Choroid plexus epithelial cell (primary cell): ENCODE measurements at places on chromosomes 2 and 18.

DNA sequence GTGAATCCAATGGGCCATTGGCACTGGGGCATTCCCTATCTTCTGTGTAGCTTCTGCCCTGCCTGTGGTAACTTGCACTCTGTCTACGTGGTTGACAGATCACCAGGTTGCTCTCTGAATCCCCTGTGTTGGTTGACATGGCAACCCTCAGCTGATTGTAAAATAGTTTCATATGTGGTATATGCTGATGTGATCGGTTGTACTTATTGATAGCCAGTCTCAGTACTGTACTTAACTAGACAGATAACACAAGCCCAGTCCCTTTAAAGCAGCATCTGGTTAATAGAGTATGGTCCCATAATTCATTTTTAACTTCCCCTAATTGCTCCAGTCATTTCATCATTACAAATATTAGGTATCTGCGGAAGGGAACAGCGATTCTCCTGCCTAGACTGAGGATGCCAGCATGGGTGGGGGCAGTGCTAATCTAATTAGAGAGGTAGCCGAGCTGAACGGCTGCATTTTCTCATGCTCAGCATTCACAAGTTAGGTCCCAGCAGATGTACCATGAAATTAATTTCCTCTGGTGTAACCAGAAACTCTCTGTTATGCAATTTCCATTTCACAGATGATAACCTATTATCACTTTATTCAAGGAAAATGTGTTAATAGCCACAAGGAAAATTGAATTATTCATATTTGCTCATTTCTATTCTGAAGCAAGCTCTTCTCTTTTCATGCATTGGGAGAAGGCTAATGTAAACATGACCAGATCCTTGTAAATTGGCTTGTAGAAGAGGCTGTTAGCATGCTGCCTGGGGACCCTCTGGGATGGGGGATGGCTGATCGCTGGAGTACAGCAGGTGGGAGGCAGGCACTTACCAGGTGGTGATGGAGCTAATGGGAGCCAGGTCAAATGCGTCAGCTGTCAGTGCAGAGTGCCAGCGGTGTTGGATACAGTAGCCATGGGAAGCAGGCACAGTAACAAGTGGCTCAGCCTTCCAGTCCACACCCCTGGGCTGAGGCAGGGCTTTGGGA lies 608.3 kb downstream of the GALR1 start:
- DNase-seq, result no peak

DNA sequence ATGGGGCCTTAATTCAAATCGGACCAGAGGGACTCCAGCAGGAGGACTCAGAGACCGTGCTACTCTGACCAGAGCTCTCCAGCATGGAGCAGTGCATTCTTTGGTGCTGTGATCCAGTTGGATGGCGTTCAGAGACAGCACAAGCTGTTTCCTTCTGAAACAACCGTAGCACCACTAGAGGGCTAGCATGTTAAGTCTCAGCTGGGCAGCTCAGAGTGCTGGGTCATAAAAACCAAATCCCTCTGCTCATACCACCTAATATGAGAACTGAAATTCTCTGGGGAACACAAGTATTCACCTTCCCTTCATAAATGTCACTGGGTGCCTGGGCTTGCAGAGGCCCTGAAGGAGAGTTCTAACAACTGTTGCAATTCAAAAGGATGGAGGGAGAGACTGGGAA lies 97.7 kb upstream of the TFCP2L1 start:
- DNase-seq, result peak; percentile 46

GRCh38 chr18:59101830-59102414 lies 37.8 kb upstream of the SEC11C start:
- DNase-seq, result no peak

GRCh38 chr2:54638774-54639187 lies 84.7 kb upstream of the EML6 start:
- DNase-seq, result no peak

DNA sequence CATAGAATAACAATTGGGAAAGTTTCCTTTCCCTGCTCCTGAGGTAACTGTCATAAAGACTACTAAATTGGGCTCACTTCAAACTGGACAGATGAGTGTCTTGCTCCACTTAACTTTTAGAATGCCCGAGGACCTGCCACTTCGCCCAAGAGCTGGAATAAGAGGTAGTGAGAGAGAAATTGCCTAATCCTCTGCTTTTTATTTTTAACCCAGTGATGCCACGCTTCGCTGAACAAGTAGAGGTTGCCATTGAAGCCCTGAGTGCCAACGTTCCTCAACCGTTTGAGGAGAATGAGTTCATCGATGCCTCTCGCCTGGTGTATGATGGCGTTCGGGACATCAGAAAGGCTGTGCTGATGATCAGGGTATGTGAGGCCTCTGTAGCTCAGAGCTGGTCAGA lies 269.4 kb upstream of the LRRTM1 start:
- DNase-seq, result no peak

- no peak for DNase-seq
Measured at GRCh38 chr2:201769666-201770373, 10.9 kb downstream of the ALS2 start.

DNA sequence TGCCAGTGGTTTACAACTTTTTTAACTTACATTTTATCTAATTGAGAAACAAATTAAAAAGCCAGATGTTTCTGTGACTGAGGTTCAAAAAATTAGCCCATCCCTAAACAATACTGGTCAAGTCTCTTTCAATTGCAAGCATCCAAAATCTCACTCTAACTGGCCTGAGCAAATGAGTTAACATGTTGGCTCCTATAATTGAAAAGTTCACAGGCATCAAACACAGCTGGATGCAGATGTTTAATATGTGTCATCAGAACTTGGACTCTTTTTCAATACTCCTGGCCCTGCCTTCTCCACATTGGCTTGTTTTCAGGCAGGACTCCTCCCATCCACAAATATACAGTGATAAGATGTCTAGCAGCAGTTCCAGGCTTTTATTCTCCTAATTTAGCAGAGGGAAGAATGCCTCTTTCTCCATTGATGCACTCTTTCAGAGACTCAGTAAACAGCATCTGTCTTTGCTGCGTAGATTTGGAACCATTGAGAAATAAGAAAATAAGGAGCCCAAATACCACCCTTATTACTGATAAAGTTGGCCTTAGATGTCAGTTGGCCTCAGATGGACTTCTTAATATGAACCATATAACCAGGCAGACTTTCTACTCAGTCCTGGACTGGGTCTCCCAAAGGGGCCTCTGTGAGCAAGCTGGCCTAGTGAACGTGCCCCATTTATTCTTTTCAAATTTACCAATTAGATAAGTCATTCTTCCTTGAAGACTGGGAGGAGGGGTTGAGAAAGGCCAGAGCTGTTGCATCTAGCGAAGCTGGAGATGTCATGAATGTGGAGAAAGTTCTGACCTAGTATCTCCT lies 30.4 kb upstream of the FN1 start:
- peak; percentile 61 for DNase-seq

DNA sequence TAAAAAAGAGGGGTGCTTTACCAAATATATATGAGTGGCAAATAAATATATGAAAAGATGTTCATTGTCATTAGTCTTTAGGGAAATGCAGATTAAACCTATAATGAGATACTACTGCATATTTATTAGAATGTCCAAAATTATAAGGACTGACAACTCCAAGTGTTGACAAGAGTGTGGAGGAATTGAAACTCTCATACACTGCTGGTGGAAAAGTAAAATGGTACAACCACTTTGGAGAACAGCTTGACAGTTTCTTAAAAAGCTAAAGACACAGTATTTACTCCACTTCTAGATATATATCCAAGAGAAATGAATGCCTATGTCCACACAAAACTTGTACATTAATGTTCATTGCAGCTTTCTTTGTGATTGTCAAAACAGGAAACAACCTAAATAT lies 50.4 kb downstream of the PLEK start:
- no peak for DNase-seq

DNA sequence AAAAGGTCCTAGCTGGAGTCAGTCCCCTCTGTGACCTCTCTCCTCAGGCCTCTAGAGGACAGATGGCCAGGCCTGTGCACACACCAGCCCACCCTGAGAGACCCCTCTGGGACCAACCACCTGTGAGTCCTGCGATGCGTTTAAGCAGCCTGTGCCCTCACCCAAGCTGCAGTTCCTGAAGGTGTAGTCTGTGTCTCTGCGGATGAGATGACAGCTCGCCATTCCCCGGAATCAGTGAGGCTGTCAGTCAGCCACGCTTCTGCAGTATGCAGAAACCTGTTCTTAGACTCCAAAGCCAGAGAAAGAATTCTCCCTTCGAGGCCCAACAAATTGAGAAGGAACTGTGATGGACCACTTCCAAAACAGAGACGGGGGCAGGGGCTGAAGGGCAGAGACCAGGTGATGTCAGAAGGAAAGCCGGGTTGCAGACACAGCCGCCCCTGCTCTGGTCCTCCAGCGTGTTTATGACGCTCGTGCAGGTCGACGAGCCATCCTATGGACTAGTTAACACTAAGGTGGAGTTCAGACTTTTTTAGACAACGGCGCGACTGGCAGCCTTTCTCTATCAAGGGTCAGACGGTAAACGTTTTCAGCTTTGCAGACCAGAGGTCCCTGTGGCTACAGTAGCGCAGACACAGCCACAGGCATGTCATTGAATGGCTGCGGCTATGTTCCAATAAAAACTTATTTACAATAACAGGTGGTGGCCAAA lies 10.2 kb downstream of the MTERF4 start:
- no peak for DNase-seq

DNA sequence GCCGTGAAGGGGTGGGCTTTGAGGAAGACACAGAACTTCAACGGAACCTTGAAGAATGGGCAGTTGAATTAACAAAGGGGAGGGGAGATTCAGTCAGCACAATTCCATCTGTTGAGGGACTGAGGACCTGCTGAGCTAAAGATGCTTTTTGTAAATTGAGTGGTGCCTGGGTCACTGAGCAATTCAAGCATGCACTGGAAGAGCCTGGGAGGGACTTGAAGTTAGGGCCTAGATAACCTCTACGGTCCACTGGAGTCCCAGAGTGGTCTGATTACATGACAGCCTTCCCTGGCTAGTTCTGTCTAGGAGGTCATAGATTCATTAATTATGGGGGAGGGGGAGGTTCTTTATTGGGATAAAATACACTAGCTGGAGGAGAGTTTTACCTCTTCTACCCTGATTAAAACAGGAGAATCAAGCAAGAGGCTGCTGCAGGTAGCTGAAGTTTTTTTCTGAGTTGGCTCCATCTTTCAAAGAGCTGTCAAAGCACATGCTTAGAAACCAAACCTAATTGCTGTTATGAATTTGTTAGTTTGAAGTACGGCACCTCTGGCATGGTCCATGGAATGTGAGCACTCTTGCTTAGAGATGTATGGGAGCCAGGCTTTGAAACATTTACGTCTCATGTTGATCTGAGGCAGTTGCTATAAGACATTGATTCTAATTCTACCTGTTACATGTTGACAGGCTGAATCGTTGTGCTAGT lies 290.2 kb downstream of the PRKCE start:
- DNase-seq, result no peak

DNA sequence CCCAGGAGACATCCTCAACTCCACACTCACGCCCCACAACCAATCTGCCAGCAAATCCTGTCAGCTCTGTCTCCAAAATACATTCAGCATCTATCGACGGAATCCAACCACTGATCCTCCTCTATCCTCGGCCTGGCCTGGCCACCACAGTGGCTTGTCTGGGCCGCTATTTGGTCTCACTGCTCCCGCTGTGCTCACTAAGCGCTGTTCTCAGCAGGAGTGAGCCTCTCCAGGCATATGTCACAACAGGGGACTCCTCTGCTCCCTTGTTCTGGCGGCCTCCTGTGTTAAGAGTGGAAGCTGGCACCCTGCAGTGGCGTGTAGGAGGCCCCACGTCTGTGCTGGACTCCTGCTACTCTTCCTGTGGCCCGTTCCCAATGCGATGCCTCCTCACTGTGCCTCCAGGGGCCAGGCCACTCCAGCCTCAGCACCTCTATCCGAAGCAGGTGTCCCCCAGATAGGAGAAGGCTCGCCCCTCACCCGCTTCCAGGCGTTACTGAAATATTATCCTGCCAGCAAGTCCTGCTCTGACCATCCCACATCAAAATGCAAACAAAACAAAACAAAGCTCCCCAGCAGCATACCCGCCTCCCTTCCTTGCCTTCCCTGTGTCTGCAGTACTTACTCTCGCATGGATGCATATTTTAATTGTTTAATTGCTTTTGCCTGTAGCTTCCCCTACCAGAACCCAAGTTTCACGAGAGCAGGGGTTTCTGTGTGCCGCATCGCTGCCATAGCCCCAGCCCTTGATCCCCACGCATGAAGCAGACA lies 39.9 kb downstream of the CENPO start:
- DNase-seq, result peak; percentile 39

GRCh38 chr2:98882368-98882767 lies 53.7 kb downstream of the CRACDL start:
- no peak for DNase-seq
